ENCODE measurements at places on chromosomes 6 and 20.

DNA sequence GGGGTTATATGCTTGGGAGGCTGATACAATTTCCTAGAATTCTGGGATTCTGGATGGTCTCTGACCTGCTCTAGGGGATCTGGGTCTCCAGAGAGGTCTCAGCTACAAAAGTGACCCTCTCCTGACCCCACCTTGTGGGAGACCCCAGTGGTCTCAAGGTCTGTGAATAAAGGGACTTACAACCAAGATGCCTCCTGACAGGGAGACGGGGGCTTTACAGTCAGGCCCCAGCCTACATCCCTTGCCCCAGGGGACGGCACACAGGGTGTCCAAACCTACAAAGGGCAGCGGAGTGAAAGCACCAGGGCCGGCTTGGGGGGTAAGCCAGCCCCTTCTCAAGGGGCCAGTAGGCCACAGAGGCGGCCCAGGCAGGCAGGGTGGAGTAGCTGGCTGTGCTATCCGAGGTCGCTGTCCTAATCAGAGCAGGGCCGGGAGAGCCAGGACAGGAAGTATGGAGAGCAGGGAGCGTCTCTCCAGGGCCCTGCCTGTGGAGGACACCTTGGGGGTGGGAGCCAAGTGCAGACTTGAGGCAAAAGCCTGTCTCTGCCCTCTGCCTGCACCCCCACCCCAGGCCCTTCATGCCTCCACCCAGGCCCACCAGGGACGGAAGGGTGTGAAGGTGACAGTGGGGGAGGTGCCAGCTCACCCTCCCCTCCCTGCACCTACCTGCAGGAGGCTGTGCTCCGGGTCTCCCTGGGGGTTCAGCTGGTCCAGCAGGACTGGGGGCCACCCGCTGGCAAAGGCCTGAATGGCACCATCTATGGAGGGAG is 3.5 kb downstream of the GFRA4 start:
- no peak for DNase-seq

DNA sequence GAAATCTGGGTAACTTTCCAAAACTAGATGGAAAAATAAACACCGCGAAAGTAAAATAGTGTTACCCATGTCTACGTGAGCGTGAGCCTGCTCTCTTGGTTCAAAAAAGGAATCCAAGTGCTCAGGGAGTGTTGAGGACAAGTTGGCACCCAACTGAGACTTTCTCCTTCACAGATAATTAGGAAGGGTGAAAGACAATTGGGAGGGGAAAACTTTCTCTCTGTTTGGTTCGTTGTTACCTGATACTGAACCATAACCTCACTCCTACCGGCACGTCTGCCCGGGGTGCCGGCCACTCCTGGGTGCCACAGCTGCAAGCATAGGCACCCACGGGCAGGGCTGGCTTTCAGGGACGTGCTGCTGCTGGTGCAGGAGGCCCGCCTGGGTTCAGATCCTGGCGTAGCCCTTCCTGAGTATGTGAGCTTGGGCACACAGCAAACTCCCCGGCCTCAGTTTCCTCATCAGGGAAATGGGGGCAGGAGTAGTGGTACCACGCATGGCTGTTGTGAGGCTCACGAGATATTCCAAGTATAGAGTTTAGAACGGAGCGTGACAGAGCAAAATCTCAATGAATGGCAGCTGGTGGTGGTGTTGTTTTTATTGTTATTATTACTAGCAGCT is 38.2 kb upstream of the PMEPA1 start:
- DNase-seq = no peak

GRCh38 chr6:112266331-112266730 is 12.0 kb upstream of the LAMA4 start:
- DNase-seq = no peak

DNA sequence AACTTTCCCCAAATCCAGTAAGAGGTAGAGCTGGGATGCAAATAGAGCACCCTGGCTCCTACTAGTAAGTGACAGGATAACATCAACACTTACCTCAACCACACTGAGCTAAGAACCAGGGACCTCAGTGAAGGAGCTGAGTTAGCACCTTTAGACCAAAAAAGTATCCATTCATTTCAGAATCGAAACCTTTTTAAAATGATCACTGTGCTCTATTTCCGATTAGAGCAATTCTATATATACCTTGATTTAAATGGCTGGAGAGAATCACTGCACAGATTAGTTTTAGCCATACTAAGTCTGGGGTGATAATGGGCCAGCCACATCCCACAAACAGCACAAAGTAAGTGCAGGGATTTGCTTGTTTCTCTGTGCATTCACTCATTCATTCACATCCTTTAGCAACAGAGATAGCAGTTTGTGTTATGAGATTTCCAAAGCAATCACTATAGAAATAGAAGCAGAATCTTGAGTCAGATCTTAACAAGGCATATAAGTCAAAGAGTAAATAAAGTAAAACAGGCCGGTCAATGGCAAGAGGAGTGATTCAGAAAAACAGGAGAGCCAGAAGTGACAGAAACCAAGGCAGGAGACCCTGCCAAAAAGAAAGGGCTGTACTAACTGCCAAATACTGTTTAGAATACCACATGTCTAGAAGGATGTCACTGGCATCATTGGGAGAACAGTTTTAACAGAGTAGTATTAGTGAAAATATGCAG is 136.3 kb downstream of the KIF13A start:
- no peak for DNase-seq

DNA sequence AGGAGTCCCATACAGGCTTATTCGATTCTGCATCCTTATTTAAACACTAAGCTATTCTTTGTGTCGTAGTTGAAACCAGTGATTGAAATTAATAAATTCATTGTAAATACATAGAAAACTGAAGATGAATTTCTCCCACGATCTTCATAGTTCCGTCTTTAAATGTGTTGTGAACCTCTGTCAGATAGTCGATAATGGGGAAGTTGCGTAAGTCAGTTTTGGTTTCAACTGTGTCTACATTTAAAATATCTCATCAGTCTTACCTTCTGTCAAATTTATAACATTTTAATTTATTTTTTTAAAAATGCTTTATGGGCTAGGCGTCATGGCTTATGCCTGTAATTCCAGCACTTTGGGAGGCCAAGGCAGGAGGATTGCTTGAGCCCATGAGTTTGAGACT is 12.7 kb downstream of the STX11 start:
- no peak for DNase-seq

DNA sequence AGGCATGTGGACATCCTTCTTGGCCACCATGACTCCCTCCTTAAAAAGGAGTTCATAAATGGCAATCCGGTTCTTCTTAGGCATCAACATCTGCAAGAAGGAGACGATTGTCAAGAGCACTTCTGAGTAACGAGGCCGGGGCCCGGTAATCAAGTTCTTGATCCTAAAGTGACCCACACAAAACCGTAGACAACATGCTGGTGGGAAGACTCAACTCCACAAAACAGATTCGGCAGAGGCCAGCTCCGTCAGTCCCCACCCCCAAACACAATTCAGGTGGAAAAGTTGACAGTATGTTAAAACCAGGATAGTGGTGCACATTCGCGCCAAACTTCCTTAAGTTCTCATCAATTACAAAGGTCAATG is 754 bp downstream of the RPS10 start:
- no peak for DNase-seq

- DNase-seq = no peak
Observed at GRCh38 chr6:44779130-44779826, 391.8 kb downstream of the CDC5L start.

- DNase-seq = no peak
Observed at GRCh38 chr6:44263354-44264100, 1.8 kb downstream of the NFKBIE start.

DNA sequence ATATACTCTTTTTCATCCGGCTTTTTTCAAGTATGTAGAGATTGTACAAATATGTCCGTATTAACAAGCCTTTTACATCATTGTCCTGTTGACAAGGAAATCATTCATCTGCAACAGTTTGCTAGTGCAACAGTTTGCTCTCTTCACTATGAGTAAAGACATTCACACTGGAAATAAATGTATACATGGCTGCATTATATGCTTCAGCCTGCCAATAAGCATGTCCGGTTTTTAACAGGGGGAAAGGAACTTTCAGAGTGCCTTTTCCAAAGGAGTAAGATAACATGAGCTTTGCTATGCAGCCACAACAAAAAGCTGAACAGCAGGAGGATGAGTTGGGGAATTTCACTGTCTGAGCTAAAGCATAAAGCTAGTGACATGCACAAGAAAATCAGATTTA is 99.4 kb upstream of the ADTRP start:
- no peak for DNase-seq

- no peak for DNase-seq
Observed at GRCh38 chr20:25007491-25008305, 15.1 kb upstream of the APMAP start.

DNA sequence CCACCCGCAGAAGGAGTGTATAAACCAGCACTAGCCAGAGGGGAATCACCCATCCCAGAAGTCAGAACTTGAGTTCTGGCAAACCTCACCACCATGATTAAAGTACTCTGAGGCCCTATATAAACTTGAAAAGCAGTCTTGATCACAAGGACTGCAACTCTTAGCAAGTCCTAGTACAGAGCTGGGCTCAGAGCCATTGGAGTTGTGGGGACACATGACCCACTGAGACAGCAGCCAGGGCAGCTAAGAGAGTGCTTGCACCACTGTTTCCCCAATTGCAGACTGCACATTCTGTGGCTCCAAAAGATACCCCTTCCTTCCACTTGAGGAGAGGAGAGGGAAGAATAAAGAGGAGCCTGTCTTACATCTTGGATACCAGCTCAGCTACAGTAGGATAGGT is 4.7 kb upstream of the MCM9 start:
- no peak for DNase-seq

DNA sequence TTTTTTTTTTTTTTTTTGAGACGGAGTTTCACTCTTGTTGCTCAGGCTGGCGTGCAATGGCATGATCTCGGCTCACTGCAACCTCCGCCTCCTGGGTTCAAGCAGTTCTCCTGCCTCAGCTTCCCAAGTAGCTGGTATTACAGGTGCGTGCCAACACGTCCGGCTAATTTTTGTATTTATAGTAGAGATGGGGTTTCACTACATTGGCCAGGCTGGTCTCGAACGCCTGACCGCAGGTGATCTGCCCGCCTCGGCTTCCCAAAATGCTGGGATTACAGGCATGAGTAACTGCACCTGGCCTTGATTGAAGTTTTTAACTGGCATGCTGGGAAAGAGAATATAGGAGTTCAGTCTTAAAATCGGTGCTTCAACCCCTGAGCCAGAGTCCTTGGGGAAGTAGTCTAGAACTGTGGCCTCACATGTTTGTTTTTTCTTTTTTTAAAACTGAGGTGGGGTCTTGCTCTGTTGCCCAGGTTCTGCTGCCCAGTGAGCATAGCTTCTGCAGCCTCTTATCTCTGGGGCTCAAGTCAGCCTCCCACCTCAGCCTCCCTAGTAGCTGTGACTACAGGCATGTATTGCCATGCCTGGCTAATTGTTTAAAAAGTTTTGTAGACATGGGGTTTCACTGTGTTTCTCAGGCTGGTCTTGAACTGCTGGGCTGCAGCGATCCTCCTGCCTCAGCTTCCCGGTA is 3.3 kb downstream of the CBFA2T2 start:
- no peak for DNase-seq

- DNase-seq = no peak
Observed at GRCh38 chr6:142820338-142821051, 124.5 kb downstream of the HIVEP2 start.

GRCh38 chr20:53712212-53712977 is 118.8 kb upstream of the ZNF217 start:
- no peak for DNase-seq

DNA sequence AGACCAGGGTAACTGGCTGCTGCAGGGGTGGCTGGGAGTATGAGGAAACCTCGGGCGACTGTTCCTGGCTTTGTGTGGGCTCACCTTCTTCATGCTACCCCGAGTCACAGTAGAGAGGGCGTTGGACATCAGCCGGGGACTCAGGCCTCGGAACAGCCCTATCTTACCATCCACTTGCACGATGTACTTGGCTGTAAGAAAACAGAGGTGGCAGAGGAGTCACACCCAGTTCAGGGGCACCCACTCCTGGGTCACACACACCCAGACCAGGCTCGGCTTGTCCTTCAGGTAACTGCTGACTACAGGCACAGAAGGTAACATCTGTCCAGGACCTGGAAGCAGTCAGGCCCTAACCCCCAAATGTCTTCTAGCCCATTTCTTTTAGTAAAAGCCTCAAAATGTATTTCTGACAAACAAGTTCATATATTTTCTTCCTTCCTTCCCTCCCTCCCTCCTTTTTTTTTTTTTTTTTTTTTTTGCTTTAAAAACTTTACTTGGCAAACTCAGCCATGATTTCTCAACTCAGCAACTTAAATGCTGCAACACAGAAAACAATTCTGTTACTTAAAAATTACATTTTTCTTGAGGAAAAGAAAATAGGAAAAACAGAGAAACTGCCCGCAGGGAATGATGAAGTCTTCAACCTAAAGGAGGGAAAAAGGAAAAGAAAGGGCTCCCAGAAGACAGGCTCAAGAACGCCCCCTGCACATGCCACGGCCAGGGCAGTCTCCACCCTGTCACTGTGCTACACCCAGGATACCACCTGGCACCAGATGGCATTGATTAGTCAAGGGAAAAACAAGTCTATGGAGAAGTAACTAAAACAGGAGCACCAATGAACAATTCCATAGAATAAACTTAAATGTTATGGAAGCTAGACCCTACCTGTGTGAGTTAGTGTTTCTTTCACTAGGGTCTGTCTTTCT is 7.3 kb downstream of the MTCH1 start:
- no peak for DNase-seq

DNA sequence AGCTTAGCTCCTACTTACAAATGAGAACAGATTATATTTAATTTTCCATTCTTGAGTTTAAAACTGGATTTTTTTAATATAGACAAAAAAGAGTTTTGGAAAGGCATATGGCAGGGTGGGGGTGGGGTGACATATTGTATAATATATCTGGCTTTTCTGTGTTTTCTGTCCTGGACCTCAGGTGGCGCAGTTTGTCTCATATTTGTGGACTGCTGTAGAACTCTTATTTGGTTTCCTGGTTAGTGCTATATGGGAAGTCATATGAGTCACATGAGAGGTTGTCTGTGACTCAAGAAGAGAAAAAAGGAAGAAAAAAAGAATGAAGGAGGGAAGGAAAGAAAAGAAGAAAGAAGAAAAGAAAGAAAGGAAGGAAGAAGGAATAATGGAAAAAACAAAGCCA is 131.8 kb downstream of the CLVS2 start:
- no peak for DNase-seq

- DNase-seq = no peak
Observed at GRCh38 chr6:139144490-139145085, 9.7 kb downstream of the HECA start.

DNA sequence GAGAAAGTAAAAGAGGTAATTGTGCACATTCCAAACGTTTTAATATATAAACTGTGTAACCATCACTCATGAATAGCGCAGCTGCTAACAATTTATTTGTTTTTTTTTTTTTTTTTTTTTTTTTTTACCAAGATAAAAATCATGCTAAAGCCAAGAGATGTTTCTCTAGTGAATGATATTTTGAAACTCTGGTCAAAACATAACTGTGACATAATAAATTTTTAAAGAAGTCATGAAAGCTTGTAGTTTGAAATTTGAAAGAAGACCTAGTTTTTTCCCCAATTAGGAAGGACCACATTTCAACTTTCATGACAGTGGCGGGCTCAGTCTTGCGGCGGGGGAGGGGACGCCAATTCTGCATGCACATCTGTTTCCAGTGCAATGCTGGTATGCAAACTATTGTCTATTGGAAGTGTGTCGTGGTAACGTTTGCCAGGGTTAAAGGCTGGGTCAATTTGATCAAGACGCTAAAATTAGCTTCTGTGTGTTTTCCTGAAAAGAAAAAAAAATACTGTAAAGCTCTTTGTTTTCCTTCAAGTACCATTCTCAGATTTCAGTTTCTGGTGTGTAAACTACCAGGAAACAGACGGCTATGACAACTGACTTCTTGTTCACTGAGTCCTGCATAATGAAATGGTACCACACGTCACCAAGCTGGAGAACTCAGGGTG is 211.9 kb downstream of the FOXC1 start:
- DNase-seq = no peak

All from NCI-H82 (cell line).